A549 treated with dexamethasone at 1 μM for 4 hours (cell line): ENCODE measurements at places on chromosomes 16 and 17. TPM values are rescaled to one million over a fixed set of nuclear protein-coding genes. Genes with fewer than 3 reads are reported as not detected.

The ANKRD40CL gene
- not detected in 5 replicates for total RNA-seq

The NUP88 gene
- 88.1 to 107 TPM (median 91.3 TPM) in 5 replicates for total RNA-seq

The SLFN13 gene
- total RNA-seq = 2.5 to 4.3 TPM (median 3.7 TPM) in 5 replicates

The EVI2A gene
- not detected in 5 replicates for total RNA-seq

The HSD3B7 gene
- 11.5 to 17.6 TPM (median 14.2 TPM) in 5 replicates for total RNA-seq

The CCL13 gene
- total RNA-seq = not detected in 5 replicates

The ZSCAN10 gene
- 0.06 TPM in 1 of 5 replicates, not detected in the others for total RNA-seq

The OR4D1 gene
- 0.02 TPM in 1 of 5 replicates, not detected in the others for total RNA-seq

The MT1H gene
- not detected in 5 replicates for total RNA-seq

The RPL27 gene
- total RNA-seq = 2,696 to 3,813 TPM (median 2,782 TPM) in 5 replicates

The SLC5A11 gene
- total RNA-seq = 0.23 to 0.52 TPM (median 0.27 TPM) in 5 replicates

The TEX2 gene
- 13.2 to 16.9 TPM (median 16.0 TPM) in 5 replicates for total RNA-seq

The LRRC37A2 gene
- 3.6 to 5.0 TPM (median 4.4 TPM) in 5 replicates for total RNA-seq

The FOXO3B gene
- total RNA-seq = 1.8 to 4.5 TPM (median 4.1 TPM) in 5 replicates

The CLEC18A gene
- total RNA-seq = 0.06 to 0.20 TPM (median 0.14 TPM) in 3 of 5 replicates, not detected in the others

The SLFN14 gene
- total RNA-seq = not detected in 5 replicates

The CHST5 gene
- total RNA-seq = 0.05 to 0.11 TPM (median 0.10 TPM) in 3 of 5 replicates, not detected in the others

The PTX4 gene
- total RNA-seq = not detected in 5 replicates

The PPY gene
- total RNA-seq = not detected in 5 replicates

The SDK2 gene
- total RNA-seq = 1.1 to 2.4 TPM (median 1.9 TPM) in 5 replicates

The SNN gene
- 21.7 to 26.6 TPM (median 24.3 TPM) in 5 replicates for total RNA-seq

The AOC3 gene
- total RNA-seq = 0.86 to 2.0 TPM (median 1.1 TPM) in 5 replicates

The DPEP1 gene
- 0.79 to 1.6 TPM (median 1.4 TPM) in 5 replicates for total RNA-seq

The NUPR1 gene
- 10.5 to 19.3 TPM (median 15.5 TPM) in 5 replicates for total RNA-seq

The AHSP gene
- not detected in 5 replicates for total RNA-seq

The KIF19 gene
- 0.05 to 0.08 TPM (median 0.06 TPM) in 5 replicates for total RNA-seq

The TCAP gene
- 0.53 to 1.1 TPM (median 0.92 TPM) in 5 replicates for total RNA-seq

The FAM20A gene
- 0.07 to 0.13 TPM in 2 of 5 replicates, not detected in the others for total RNA-seq

The KRTAP9-1 gene
- total RNA-seq = not detected in 5 replicates

The ZPBP2 gene
- not detected in 5 replicates for total RNA-seq
